Activated CD8-positive, alpha-beta memory T cell treated with anti-CD3 and anti-CD28 coated beads for 24 hours (primary cell): ENCODE measurements at places on chromosomes 2 and 18.
A peak's percentile ranks its signal among the peaks of the same experiment; 100 is the strongest.

- DNase-seq, result no peak
These were observed 181.0 kb downstream of the TFCP2L1 start for GRCh38 chr2:121103960-121104359.

DNA sequence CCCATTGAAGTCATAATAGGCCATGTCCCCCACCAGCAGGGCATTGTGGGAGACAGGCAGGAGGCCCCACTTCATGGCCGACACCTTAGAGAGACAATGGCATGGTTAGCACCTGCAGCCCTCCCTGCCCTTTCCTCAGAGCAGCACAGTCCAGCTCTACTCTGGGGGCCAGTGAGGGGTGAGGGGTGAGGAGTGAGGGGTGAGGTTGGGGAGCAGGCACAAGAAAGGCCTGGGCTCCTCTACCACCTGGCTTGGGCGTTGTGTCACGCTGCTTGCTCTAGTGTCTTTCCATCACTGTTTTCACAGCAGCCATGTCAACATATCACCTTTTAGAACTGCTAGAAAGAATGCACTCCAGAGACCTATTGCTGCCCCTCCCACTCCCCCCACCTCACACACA lies 77.2 kb downstream of the ADD2 start:
- DNase-seq, result no peak

DNA sequence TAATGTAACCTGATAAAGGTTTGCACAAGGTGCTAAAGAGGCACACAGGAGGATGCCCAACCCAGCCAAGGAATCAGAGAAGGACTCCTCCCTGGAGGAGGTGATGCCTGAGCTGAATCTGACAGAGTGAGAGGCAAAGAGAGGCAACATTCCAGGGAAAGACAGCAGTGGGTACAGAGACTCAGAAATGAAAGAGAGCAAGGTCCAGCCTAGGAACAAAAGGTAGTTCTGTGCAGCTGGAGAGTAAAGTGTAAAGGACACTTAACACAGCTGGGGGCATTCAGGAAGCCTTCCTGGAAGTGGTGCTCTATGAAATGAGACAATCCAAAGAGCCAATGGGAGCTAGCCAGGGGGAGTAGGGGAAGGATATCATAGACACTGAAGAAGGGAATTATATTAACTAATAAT lies 181.0 kb upstream of the GLI2 start:
- DNase-seq, result no peak

DNA sequence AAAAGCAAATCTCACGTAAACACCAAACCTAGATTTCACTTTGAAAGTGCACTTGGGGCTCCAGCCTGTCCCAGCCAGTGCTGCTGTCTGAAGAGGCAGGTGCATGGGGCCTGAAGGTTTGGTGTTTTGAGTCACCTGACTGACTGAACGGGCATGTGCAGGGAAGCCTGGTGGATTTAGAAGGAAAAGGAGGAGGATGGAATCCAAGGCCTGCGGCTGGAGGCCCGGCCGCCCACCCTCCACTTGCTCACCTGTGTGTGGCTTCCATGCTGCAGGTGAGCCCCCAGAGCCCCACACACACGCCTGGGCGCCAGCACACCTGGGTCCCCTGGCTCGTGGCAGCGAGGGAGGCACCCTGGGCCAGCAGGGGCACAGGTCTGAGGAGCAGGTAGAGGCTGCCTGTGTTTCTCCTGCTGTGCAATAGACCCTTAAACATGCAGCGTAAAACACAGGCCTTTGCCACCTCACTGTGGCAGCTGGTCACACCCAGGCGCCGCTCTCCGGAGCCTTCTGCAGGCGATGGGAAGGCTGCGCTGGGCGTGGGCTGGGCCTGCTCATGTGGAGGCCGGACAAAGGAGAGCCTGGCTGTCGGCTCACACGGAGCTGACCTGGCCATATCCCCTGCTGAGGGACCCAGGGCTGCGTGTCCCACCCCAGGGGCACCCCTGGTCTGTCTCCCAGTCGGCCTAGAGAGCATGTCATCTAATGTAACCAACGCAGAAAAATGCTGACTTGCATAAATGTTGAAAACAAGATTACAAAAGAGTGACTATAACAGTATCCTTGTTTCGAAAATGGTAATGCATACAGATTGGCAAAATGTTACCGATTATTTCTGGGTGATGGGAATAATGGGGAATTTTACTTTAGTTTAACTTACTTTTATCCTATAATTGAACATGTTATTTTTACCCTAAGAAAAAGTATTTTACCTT lies 71.3 kb downstream of the TMEM18 start:
- peak; percentile 9 for DNase-seq

- no peak for DNase-seq
These were observed 1401.2 kb upstream of the CELF4 start for GRCh38 chr18:38966841-38967240.

DNA sequence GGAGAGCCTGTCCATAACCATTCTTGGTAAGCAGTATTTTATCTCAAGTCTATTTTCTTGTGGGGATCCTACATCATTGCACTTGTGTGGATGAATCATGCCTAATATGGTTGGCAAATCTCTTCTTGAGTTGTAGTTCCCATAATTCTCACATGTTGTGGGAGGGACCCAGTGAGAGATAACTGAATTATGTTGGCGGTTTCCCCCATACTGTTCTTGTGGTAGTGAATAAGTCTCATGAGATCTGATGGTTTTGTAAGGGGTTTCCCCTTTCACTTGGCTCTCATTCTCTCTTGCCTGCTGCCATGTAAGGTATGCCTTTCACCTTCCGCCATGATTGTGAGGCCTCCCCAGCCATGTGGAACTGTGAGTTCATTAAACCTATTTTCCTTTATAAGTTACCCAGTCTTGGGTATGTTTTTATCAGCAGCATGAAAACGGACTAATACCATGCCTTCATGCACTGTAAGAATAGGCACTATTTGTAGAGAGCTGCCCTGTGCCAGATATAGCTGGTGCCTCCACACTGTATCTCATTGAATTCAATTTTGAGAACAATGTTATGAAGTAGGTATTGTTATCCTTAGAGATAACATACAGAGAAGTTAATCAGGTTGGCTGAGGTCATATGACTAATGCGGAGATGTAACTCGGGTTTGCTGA lies 148.3 kb downstream of the PLCL1 start:
- no peak for DNase-seq

GRCh38 chr18:74331404-74331803 lies 15.8 kb downstream of the C18orf63 start:
- DNase-seq, result no peak

DNA sequence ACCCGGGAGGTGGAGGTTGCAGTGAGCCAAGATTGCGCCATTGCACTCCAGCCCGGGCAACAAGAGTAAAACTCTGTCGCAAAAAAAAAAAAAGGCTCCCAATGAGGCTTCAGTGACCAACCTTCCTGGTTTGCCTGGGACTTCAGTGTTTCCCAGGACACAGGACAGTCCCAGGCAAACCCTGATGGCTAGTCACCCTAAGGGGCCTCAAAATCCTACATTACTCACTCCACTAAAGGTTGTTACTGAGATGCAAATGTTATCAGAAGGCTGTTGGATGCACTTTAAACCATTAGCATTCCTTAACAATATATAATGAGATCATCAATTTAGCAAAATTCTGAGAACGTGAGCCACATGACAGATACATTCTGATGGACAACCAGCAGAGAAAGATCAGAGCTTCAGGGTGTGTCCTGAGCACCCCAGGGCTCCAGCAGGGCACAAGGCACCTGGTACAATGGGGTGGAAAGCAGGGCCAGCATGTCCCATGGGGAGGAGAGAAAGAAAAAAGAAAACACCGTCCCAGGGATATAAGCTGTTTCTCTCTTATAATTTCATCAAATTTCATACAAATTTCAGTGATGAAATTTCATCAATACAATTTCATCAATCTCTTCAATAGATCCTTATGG lies 118.1 kb upstream of the ARL5A start:
- DNase-seq, result no peak

DNA sequence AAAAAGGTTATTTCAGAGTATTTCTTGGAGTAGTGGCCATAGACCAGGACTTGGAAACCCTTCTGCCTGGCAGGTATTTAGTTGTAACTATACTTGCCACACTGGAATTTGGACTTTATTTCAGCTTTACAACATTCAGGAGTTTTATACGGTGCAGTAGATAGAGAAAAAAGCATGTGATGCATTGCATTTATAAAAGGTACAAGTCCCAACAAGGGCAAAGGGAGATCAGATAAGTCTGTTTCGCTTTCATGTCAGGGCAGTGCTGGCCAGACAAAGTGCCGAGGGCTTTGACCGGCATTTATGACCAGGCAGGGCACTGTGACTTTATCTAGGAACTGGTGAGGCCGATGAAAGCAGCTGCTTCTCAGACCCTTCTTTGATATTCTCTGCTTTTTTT lies 145.4 kb downstream of the RTN4 start:
- no peak for DNase-seq

GRCh38 chr2:72779495-72779894 lies 46.3 kb downstream of the EXOC6B start:
- no peak for DNase-seq

- no peak for DNase-seq
These were observed 531.5 kb downstream of the TNS1 start for GRCh38 chr2:217471319-217471718.

GRCh38 chr2:100606332-100606725 lies 43.5 kb downstream of the PDCL3 start:
- no peak for DNase-seq

GRCh38 chr2:121400201-121400600 lies 115.2 kb upstream of the TFCP2L1 start:
- no peak for DNase-seq

DNA sequence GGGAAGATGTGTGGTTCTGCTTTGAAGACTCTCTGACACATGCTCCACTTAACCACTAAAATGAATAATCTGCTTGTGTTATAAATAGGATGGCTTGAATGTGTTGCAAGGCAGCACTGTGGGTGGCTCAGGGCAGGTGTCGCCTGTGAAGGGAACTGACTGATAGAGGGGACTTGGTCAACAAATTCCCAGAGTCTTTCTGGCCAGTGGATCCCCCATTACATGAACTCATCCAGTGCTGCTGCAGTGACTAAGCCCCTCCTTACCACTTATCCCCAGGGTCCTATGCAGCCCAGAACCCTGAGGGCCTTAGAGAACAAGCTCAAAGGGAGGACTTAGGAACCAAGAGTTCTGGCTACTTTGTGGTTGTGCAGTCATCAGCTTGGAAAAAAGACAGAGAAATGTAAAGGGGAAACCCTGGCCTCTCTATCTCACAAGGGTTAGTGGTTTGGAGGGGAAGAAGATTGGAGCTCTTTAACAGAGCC lies 226.2 kb upstream of the TNP1 start:
- no peak for DNase-seq

DNA sequence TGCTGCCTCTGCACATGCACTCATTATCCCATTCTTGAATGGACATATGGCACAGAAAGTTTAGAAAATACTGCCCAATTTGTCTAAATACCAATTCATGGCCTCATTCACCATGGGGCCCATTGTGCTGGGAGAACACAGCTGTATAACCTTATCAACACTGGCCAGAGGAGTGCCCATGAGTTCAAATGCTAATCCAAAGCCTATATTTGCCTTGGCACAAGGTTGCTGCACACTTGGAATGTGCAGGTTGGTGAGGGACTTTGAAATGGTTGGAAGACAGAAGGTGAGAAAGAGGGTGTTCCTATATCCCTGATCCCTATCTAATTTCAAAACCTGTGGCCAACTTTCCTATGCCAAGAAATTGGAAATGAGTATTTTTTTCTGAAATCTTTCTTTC lies 693.9 kb upstream of the ID2 start:
- DNase-seq, result no peak

GRCh38 chr2:175372704-175373701 lies 191.5 kb upstream of the ATP5MC3 start:
- DNase-seq, result no peak

- DNase-seq, result no peak
These were observed 27.7 kb downstream of the METTL8 start for GRCh38 chr2:171406044-171406443.

DNA sequence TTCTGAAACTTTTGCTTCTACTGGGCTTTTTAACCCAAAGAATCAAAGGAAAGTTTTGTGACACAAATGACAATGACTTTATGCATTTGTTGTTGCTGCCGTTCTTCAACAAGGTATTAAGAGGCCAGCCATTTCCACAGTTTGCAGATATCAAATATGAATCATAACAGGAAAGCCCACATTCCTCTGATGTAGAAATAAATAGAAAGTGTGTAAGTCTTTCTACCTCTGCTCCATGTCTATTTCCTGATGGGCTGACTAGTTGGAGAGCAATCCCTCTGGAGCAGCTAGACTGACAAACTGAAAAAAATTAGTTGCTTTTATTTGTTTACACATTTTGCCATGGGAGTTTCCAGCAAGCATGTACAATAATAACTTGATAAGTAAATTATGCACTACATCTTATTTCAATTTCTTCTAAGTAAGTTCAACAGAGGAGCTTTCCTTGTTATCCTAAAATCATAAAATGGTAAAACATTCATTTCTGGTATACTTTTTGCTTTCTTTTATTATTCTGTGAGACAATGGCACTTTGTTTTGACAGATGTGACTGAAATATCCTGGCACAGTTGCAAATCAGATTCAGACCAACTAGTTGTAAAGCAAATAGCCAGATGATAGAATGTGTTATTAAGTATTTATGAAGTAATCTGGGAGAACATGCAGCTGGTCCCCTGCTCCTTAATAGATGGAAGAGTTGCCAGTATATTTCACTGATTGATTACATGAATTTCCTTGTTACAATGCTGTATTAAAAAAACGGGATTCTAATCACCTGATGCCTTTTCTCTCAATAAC lies 266.7 kb downstream of the METTL4 start:
- DNase-seq, result no peak
